NCI-H2081 (cell line): ENCODE measurements at places on chromosomes 11 and 22.

DNA sequence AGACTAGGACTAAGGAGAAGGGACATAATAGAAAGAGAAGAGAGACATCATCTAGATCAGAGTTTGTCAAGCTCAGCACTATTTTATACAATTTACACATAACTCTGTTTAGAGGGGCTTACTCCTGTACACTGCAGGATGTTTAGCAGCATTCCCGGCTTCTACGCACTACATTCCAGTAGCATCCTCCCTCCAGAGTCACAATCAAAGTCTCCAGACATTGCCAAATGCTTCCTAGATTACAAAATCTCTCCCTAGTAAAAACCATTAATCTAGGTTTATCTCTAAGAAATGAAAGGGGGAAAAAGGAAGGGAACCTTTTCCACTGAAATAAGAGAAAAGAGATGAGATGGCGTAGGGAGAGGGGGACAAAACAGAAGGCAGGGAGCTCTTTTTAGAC, 4.0 kb downstream of the USP28 start:
- no peak for DNase-seq

- no peak for DNase-seq
These were observed 9.1 kb downstream of the AP5B1 start for GRCh38 chr11:65771589-65772112.

DNA sequence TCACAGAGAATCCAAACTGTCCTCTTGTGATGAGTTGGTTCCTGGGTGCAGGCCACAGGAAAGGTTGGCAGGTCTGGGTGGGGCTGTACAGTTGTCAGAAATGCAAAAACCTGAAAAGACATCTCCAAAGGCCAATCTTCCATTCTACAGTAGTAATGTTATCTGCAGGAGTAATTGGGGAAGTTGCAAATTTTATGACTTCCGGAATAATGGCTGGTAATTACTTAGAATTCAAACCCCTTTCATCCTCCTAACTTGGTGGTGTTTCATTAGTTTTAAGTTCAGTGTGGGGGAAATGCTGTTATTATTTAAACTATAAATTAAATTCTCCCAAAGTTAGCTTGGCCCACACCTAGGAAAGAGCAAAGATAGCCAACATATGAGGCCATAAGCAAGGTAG, 64.7 kb upstream of the FAT3 start:
- no peak for DNase-seq

- DNase-seq, result no peak
These were observed 838.2 kb downstream of the NTM start for GRCh38 chr11:132208477-132209055.

- DNase-seq, result peak; percentile 71
These were observed 71.7 kb downstream of the IGLL5 start for GRCh38 chr22:22959147-22959827.

DNA sequence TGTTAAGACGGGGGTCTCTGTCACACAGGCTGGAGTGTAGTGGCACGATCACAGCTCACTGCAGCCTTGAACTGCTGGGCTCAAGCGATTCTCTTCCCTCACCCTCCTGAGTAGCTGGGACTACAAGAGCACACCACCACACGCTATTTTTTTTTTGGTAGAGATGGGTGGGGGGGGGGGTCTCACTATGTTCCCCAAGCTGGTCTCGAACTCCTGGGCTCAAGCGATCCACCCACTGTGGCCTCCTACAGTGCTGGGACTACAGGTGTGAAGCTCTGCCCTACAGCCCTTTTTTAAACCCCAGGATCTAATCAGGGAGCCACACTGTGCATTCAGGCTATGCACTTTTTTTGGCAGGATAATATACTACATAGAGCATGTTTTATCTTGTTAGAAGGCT, 1.4 kb upstream of the DHCR7 start:
- DNase-seq, result peak; percentile 7

DNA sequence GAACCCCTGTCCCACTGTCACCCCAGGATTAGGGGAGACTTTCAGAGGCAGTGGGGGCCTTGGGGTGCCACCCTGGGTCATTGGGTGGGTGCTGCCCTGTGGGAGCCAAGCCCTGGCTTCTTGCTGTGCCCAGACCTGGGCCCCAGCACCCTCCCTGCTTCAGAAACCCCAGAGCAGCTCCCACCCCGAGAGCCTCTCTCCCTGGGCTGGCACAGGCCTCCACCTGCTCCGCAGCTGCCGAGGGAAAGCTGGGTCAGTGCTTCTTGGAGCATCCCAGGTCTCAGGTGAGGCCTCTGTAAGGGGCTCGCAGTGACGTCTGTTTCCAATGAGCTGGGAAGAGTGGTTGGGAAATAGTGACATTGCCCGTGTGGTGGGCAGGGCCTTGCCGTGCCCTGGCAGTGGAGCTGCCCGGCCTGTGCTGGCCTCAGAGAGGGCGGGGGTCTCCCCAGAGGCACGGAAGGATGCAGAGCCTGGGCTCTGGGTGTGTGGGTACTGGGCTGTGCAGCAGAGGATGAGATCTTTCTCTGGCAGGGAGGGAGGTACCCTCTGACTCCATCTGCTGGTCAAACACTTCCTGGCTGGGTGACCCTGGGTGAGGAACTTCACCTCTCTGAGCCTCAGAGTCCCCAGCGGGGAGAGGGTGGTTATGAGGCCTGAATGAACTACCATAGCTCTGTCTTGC, 23.0 kb downstream of the C22orf23 start:
- no peak for DNase-seq

GRCh38 chr11:78931891-78932290, 357.2 kb upstream of the NARS2 start:
- no peak for DNase-seq

GRCh38 chr11:17693531-17693930, 25.8 kb upstream of the MYOD1 start:
- DNase-seq, result no peak

GRCh38 chr11:63804259-63804658, 9.0 kb upstream of the SPINDOC start:
- DNase-seq, result no peak

GRCh38 chr22:45426387-45426786, 12.9 kb downstream of the RIBC2 start:
- no peak for DNase-seq

- DNase-seq, result no peak
These were observed 41.0 kb upstream of the CD5 start for GRCh38 chr11:61061081-61061826.
